ENCODE measurements at places on chromosomes 16 and 17.

- DNase-seq, result peak; percentile 59
Measured at GRCh38 chr17:6421700-6422604, 13.0 kb downstream of the AIPL1 start.

- DNase-seq, result no peak
Measured at GRCh38 chr17:39461926-39462569, 762 bp downstream of the CDK12 start.

DNA sequence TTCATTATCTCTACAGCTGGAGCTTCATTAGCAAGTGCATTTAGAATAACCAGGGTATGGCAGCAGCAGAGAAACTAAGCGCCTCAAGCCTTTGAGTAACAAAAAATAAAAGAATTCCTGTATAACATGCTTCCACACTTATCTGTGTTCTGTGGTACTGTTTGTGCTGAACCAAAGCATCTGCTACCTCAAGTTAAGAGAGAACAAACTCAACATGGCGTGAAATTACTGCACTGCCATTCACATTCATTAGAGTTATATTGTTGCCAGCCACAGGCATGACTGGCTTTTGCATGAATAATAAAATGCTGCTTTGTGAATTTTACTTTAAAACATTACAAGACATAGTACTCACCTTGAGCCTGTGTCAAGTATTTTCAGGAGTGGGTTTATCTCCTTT is 76.6 kb downstream of the NLK start:
- no peak for DNase-seq

- DNase-seq, result no peak
Measured at GRCh38 chr16:72947379-72948237, 100.3 kb downstream of the ZFHX3 start.

DNA sequence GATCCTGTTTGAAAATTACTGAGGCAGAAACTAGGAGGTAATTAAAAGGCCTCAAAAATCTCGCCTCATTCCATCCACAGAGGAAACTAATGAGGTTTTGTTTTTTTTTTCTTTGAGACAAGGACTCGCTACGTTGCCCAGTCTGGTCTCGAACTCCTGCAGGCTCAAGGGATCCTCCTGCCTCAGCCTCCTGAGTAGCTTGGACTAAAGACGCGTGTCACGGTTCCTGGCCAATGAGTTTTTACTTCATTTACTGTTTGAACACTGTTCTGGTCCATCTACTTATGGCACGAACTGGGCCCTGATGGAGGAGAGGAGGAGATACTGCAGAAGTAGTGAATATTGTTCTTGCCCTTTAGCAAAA is 600 bp upstream of the BLTP2 start:
- no peak for DNase-seq

DNA sequence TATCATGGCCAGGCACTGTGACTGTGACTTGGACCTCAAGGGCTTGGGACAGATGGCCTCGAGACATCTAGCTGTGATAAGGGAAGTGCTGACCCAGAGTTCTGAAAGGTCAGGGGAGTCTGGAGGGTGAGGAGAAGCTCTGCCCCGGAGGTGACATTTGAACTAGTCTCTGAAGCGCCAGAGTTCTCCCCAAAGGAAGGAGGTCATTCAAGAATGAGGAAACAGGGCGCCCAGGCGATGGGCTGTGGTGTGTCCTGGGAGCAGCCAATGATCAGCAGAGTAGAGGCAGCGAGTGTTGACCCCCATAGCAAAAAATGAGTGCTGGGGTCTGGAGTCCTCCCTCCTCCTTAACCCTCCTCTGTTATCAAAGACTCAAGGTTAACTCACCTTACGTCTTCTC is 4.9 kb downstream of the STARD3 start:
- no peak for DNase-seq

GRCh38 chr17:81915331-81915730 is 2.6 kb downstream of the SIRT7 start:
- no peak for DNase-seq

GRCh38 chr17:80123791-80124190 is 22.4 kb downstream of the GAA start:
- DNase-seq, result no peak
